ENCODE measurements at places on chromosomes 16 and 17.

GRCh38 chr17:27333410-27333980 lies 39.6 kb downstream of the WSB1 start:
- no peak for DNase-seq

DNA sequence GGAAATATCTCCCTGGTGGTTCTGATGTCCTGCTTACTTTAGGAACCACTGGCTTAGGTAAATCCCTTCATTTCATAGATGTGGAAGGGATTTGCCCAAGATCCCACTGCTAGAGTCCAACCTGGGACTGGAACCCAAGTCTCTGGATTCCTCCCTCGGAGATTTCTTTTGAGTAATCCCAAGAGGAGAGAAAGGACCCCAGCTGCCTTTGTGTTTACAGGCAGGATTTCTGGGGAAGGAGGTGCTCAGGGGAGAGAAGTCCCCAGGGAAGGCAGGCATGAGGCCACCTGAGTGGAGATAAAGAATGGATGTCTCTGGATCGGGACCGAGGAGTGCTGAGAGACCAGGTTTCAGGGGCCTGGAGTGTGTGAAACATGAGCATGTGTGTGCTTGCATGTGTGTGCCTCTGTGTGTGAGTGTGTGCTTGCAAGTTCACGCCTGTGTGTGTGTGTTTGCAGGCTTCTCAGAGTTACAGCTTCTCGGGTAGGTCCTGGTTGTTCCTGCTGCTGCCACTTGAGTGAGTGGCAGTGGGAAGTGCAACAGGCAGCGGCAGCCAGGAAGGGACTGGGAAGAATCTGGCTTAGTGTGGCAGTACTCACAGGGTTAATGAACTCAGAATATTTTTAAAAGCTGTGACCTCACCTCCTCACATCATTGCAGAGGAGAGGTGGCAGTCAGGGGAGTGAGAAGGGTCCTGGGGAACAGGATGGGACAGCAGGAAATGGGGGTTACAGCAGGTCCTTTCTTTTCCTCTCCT lies 2.2 kb downstream of the KCNH6 start:
- no peak for DNase-seq

DNA sequence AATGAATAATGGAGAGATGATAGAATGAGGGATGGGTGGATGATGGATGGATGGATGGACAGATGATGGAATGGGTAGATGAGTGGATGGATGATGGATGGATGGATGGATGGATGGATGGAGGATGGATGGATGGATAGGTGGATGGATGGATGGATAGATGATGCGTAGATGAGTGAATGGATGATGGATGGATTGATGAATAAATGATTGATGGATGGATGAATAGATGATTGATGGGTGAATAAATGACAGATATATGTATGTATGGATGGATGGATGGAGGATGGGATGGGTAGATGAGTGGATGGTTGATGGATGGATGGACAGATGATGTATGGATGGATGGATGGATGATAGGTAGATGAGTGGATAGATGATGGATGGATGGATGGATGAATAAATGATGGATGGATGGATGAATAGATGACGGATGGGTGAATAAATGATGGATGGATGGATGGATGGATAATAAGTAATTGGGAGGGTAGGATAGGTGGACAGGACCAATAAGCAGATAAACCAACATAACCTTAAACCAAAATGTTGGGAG lies 7.9 kb downstream of the TRPV3 start:
- DNase-seq = no peak

- DNase-seq = no peak
Measured at GRCh38 chr16:24917236-24917635, 71.5 kb downstream of the SLC5A11 start.

DNA sequence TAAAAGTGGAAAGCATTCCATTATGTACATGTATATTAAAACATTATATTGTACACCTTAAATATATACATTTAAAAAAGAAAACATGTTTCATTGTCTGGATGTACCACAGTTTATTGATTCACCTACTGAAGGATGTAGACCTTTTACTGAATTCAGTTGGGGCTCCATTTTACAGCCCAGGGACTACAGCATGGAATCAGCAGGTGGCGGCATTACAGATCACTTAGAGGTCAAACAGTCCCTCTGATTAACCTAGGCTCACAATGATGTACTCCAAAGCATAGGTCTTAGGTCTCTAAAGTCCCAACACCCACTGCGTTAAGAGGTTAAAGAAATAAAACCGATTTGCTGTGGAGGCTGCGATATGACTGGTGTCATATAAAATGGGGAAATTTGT lies 490.9 kb downstream of the SHISA9 start:
- no peak for DNase-seq

DNA sequence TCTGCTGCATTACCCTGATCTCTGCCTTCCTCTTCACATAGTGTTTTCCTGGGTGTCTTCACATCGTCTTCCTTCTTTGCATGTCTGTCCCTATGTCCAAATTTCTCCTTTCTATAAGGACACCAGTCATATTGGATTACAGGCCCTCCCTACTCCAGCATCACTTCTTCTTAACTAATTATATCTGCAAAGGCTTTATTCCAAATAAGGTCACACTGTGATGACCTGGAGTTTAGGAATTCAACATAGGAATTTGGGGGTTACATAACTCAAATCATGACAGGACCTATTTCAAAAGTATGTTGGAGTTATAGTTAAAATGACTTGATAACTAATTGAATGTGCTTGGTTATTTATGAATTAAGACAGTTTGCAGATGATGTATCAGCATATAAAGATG lies 490.5 kb upstream of the ERCC4 start:
- DNase-seq = no peak

- peak; percentile 36 for DNase-seq
Measured at GRCh38 chr16:19210968-19211367, 42.9 kb downstream of the SYT17 start.

- DNase-seq = no peak
Measured at GRCh38 chr16:10326647-10327046, 59.2 kb upstream of the ATF7IP2 start.

Measured in CD14-positive monocyte (primary cell).